ACHN (cell line): ENCODE measurements at places on chromosomes 11 and 22.
A peak's percentile ranks its signal among the peaks of the same experiment; 100 is the strongest.

DNA sequence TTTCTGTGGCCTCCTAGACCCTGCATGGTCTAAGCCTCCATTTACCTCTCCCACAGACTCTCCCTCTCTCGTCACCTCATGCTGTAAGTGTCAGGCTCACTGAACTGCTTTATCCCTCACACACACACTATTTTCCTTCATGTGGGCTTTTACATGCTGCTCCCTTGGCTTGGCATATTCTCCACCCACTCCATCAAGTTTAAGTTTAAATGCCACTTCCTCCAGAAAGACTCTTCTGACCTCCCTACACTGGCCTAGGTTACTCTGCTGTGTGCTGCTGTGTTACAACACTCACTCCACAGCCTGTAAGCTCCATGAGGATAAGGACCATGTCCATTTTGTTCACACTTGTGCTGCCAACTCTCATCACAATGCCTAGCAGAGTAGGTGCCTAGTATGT, 2.5 kb downstream of the DCHS1 start:
- DNase-seq = no peak

DNA sequence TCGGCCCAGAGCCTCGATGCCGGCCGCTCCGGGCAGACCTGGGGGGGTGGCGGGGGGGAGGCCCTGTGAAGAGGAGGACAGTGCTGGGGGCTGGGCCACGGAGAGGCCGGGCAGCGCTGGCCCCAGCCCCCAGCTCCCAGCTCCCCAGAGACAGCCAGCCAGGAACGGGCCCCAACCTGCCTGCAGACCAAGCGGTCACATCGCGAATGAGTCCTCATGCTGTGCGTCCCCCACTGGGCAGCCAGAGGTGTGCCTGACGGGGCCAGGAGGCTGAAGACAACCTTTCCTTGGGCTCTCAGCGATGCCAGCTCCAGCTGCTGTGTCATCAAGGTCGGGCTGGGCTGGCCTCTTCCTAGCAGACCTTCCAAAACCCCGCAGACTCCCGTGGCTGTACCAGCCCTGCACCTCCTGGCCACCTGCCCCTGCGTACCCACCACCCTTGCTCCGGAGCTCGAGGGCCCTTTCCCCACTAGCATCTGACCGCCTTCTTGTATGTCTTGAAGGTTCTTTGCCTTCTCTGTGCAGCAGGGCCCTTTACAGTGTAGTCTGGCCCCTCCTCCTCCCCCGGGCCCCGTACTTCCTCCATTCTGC, 88.4 kb downstream of the CDKN1C start:
- DNase-seq = no peak

DNA sequence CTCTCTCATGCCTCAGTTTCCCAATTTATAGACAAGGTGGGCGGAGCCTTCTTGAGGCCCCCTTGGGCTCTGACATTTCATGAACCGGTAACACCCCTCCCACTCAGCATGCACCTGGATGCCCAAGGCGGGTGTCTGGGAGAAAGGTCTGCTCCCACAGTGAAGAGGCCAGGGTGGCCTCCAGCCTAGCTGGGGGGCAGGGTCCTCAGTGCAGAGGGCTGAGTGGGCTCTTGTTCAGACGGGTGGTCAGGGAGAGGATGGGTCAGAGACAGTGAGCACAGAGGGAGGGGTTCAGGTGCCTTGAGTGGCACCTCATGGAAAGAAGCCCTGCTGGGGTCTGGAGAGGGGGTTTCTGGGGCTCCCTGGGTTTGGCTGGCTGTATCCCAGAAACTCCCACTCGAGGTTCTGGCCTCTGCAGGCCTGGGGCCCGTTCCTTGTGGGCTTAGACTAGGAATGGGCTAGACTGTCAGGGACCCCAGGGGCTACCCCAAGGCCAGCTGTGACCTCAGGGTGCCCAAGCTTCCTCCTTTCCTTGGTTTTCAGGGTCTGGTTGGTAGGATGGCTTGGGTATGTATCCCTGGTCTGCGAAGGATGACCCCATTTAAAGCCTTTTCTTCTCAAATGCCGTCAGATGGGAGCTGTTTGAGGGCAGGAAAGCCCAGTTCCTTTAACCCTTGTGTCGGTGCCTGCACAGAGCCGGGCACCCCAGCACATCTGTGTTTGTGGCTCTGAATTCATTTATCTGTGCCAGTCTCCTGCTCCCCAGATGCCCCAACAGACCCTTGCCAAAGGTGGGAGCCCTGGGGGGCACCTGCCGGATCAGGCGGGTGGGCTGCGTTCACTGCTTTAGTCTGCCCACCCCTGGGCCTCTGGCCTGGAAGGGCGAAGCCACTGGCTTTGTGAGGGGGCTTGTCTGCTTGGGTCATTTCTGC, 1.2 kb downstream of the SYNGR1 start:
- DNase-seq = no peak

GRCh38 chr22:30979932-30980331, 10.9 kb downstream of the TUG1 start:
- no peak for DNase-seq

GRCh38 chr11:3169255-3170043, 4.3 kb upstream of the OSBPL5 start:
- no peak for DNase-seq

- DNase-seq = no peak
Measured at GRCh38 chr22:39719559-39720450, 149.3 kb downstream of the CACNA1I start.

DNA sequence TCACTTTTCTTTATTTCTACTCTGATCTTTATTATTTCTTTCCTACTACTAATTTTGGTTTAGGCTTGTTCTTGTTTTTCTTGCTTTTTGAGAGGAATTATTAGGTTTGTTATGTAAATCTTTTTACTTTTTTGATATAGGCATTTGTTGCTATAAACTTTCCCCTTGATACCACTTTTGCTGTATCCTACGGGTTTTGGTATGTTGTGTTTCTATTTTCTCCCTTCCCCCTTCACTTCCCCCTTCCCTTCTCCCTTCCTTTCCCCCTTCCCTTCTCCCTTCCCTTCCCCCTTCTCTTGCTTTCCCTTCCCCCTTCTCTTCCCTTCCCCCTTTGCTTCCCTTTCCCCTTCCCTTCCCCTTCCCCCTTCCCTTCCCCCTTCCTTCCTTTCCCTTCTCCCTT, 529.6 kb downstream of the RAB38 start:
- DNase-seq = no peak

GRCh38 chr11:85643191-85643614, 4.6 kb upstream of the TMEM126A start:
- DNase-seq = no peak

GRCh38 chr11:96246718-96247552, 96.1 kb downstream of the MAML2 start:
- DNase-seq = no peak

DNA sequence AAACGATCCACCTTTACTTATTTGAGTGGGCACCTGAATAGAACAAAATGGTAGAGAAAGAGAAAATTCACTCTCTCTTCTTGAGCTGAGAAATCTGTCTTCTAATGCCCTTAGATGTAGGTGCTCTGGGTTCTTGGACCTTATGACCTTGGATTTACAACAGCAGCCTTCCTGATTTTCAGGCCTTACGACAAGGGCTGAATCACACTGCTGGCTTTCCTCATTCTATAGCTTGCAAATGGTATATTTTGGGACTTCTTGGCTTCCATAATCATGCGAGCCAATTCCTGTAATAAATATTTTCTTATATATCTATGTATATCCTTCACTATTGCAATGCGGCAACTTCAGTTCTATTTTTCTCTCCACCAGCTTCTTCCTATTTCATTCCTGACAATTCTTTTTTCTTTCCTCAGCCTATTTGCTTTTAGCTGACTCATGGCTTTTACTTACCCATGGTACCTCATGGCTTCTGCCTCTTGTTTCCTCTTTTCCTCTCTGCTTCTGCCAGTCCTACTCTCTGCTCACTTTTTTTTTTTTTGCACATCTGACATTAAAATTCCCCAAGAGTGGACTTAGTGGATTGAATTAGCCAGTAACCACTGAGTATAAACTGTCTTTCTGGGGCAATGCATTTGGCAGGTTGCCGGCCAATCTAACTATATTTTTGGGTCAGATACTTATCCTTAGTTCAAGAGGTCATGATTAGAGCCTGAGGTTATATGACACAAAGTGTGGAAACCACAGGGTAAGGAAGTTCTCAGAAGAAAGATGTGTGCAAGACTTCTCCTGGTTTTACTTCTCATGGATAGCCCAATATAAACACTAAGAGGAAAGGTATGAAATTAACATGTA, 359.5 kb downstream of the TMEM135 start:
- no peak for DNase-seq

GRCh38 chr11:2650343-2650867, 49.4 kb downstream of the KCNQ1OT1 start:
- no peak for DNase-seq

- peak; percentile 65 for DNase-seq
Measured at GRCh38 chr22:50569896-50570535, 7.3 kb upstream of the SYCE3 start.

- no peak for DNase-seq
Measured at GRCh38 chr22:46090036-46090591, 60.2 kb upstream of the PPARA start.
